ENCODE measurements at places on chromosomes 4 and X.
A peak's percentile ranks its signal among the peaks of the same experiment; 100 is the strongest.

- no peak for DNase-seq
Measured at GRCh38 chr4:56158483-56158882, 209.7 kb downstream of the CEP135 start.

GRCh38 chr4:145525291-145525740, 43.7 kb downstream of the SMAD1 start:
- DNase-seq = no peak

GRCh38 chrX:5474282-5474681, 754.4 kb downstream of the NLGN4X start:
- no peak for DNase-seq

DNA sequence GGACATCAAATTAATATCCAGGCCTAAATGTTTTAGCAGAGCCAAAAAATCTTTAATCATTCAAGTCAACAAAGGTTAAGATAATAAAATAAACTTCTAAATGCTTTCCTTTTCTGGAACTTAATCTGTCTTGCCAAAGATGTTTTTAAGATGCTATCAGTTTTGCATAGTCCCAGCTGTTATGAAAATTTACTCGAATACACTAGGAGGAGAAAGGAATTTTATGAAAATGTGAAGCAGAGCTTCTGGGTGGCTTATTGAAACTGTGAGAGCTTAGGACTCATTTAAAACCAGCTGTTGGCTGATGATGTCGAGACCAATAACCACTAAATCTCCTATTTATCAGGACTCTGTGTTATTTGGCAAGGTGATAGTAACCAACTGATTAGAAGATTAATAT, 202.2 kb upstream of the ETNPPL start:
- no peak for DNase-seq

- DNase-seq = no peak
Measured at GRCh38 chr4:139674875-139675550, 9.4 kb downstream of the MGST2 start.

DNA sequence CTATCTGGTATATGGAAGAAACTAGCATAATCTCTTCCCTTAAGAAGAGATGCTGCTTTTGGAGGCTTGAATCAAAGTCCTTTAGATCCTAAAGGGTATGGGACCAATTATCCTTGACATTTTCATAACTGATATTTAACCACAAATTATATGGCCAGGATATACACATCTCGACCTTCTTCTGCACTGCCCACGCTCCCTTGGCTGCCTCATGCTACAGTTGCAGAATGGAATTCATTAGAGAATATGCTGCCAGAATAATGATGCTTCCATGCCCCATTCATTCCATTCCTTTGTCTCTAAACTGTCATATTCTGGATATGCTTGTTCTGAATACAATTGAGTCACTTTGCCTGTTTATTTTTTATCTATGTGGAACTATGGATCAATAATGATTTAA, 157.1 kb upstream of the PACRGL start:
- no peak for DNase-seq

- no peak for DNase-seq
Measured at GRCh38 chr4:133143775-133144430, 5.2 kb upstream of the PCDH10 start.

DNA sequence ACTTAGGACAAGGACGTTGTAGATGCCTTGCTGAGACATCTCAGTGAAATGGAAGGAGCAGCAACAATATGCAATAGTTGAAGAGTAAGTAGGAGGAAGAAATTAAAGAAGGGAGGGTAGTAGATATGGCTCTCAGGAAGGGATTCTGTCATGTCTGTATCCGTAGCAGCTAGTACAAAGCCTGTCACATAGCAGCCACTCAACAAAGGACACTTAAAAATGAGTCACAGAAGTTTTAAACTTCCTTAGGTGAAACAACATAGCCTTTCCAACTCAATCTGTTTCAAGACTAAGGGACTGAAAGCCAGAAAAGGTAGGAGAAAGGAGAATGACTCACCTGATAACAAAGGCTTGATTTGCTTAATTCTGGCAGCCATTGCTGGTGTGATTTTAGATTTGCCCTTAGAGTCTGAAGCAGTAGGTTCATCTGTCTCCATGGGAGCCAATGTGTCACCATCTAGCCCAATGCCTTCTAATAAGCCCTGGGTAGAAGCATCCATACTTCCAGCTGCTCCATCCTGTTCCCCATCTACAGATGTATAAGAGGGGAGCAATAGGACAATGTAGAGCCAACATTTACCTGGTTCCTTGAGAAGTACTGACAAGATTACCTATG, 86.6 kb downstream of the HUWE1 start:
- no peak for DNase-seq

DNA sequence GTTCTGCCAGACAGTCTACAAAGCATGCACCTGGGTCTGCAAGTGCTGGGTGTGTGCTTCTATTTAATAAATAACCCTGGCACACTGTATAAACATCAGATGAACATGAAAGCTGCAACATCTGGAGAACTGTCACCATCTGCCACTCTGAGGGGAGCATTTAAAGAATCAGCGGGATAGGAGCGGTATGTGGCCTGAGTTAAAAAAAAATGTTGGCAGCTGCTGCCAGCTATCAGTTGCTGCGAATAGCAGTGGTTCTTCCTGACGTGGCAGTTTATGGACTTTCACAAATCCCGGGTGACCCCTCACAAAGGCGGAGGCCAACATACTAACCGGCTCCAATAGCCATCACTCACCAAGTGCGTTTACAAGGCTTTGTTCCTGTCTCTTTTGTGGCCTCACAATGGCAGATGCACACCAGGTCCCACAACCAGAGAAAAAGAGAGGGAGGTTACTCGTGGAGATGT, 95.1 kb downstream of the RASL11B start:
- no peak for DNase-seq

GRCh38 chr4:120290553-120290952, 223.9 kb upstream of the MAD2L1 start:
- DNase-seq = no peak

DNA sequence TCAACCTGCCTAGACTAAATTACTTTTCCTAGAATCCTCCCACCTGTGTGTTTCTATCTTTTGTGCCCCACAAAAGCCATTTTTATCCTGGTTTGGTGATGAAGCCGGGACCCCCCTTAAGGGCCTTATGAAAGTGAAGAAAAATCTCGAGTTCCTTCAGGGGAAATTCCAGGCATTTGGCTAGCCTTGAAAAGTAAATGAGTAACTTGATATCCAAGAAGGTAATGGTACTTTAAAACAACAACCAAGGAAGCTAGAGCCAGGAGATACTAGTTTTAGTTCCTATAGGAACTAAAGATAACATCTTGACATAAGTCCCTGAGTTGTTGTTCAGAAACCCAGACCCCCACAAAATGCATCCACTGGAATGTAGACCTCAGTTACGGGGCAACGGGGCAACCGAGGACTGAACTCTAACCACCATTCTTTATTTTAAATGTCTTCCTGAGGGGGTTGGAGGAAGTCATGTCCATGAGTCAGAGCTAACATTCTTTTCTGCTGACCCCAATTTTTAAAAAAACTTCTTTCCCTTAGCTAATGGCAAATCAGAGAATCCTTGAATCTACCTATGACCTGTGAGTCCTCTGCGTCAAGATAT, 73.9 kb downstream of the VCX3A start:
- no peak for DNase-seq

GRCh38 chr4:176838601-176839433, 46.1 kb upstream of the VEGFC start:
- DNase-seq = peak; percentile 97

- DNase-seq = peak; percentile 11
Measured at GRCh38 chrX:111811831-111812230, 64.2 kb upstream of the TRPC5OS start.

GRCh38 chrX:110173192-110174175, 144.4 kb downstream of the AMMECR1 start:
- no peak for DNase-seq

- DNase-seq = no peak
Measured at GRCh38 chrX:150692831-150693724, at the start of gene MTMR1. Gene MTMR1, plus strand, starts transcription at chrX:150693396. Its CDS starts 135 bp downstream, at chrX:150693531.

GRCh38 chr4:6869944-6870343, 39.7 kb upstream of the TBC1D14 start:
- DNase-seq = no peak

DNA sequence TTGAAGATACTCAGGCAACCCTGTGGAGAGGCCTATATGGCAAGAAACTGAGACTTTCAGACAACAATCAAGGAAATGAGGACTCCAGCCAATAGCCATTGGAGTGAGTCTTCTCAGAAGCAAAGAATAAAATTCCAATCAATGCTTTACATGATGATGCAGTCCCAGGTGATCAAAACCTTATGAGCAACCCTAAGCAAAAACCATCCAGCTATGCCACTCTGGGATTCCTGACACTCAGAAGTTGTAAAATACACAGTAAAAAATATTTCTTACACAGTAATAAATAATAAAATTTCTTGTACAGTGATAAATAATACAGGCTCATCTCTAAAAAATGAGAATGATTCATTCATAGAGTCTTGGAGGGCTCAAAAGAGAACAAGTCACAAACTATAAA, 150.6 kb downstream of the IL15 start:
- peak; percentile 34 for DNase-seq

GRCh38 chrX:119145241-119145653, 17.6 kb upstream of the KIAA1210 start:
- no peak for DNase-seq

DNA sequence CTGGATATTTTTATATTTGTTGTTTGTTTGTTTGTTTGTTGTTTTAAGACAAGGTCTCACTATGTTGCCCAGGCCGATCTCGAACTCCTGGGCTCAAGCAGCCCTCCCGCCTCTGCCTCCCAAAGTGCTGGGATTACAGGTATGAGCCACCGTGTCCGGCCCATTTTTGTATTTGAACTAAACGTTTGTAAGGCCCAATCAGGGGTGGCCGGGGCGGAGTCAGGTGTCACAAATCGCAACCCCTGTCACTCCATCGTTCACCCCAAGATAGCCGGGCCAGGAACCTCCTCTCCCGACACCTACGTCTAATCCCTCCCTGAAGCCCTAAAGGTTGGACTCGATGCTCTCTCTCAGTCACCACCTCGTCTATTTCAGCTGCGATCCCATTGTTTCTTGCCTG, 722 bp upstream of the EFHC2 start:
- DNase-seq = no peak

DNA sequence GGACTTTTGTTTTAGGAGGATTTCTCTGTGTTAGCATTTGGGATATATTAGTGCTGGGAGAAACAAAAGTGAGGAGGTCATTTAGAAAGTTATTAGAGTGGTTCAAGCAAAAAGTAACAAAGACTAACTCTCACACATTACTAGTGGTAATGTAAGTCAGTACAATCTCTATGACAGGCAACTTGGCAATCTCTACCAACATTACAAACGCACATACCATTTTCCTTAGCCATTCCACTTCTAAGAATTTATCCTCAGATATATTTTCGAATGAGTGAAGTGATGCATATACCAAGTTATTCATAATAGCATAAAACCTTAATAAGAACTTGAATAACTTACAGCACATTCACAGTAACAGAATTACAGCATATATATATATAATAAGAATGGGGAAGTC, 146.2 kb downstream of the PRSS12 start:
- DNase-seq = no peak

DNA sequence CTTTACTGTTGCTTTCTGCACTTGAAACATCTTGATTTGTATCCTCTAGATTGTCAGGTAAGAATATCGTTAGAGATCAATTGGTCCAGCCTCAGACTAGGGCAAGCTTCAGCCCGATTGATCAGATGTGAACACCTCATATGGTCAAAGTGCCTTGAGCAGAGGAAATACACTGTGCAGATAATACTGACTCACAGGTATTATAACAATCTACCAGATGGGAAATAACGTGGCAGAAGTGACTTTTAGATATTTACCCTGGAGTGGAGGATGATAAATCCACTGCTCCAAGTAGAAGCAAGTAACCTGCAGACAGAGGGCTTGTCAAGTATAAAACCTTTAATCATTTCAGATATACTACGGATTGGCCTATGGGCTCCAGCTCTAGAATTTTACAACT, 17.9 kb downstream of the VEGFC start:
- no peak for DNase-seq

DNA sequence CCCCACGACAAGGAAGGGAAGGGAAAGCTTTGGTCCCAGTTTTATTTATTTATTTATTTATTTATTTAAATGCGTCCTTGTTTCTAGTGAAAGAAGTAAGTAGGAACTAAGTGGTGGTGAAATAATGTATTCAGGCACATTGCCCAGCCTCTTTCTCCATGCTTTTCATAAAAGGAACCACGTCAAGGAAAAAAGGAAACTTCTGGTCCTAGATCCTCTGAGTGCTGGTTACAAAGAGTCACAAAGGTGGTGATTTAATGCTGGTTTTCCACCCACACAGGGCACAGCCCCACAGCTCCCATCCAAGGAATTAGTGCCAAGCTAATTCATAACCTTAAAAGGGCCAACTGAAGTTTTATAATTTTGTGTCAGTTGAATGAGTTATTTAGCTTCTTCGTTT, 206.6 kb upstream of the GYPA start:
- DNase-seq = no peak

DNA sequence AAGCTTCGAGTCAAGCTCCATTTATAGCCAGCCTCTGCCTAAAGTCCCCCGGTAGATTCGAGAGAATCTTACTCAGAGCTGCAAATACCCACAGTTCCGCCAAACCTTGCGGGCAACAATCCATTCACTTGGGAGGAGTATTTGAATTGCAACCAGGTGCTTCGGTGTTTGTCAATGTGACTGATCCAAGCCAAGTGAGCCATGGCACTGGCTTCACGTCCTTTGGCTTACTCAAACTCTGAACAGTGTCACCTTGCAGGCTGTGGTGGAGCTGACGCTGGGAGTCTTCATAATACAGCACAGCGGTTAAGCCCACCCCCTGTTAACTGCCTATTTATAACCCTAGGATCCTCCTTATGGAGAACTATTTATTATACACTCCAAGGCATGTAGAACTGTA, 11.2 kb downstream of the CD40LG start:
- no peak for DNase-seq

GRCh38 chrX:15750611-15751154, 12.6 kb downstream of the CA5B start:
- DNase-seq = no peak

GRCh38 chr4:30722359-30723200, 2.4 kb downstream of the PCDH7 start:
- no peak for DNase-seq

- DNase-seq = no peak
Measured at GRCh38 chrX:67613366-67613765, 69.5 kb downstream of the AR start.

DNA sequence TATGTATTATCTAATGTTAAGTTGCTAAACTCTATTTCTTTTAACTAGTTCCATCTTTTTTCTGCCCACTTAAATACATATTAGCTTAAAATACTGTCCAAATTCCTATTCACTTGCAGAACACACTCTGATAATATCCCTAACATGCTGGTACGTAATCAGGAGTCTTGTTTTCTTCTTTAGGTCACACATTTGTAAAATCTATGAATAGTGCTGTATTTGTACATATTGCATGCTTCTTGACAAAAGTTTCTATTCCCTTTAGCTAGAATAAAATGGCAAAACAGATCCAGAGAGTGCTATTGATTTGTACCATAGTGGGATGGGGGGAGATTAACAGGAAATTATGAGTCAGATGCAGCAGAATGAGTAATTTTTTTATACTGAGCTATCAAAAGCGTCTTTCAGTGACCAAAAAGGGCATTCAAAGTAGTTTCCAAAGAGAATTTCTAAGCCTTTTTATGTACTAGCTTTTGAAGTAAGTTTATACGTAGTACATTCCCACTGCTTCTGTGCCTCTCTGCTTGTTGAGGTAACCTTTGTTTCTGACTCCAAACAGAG, 126.5 kb downstream of the PTPN13 start:
- DNase-seq = no peak

- DNase-seq = no peak
Measured at GRCh38 chrX:7225338-7225737, 77.4 kb upstream of the PUDP start.

GRCh38 chr4:4735870-4736269, 123.6 kb upstream of the MSX1 start:
- no peak for DNase-seq

Data from fibroblast of skin of left biceps (primary cell).